Activated CD4-positive, alpha-beta T cell treated with anti-CD3 and anti-CD28 coated beads, Interleukin-2, amount 10 ng/mL, durations not matched to agents 24 days and 14 days (primary cell): ENCODE measurements at places on chromosomes 5 and 9. TPM values are rescaled to one million over a fixed set of nuclear protein-coding genes. Genes with fewer than 3 reads are reported as not detected.

DNA sequence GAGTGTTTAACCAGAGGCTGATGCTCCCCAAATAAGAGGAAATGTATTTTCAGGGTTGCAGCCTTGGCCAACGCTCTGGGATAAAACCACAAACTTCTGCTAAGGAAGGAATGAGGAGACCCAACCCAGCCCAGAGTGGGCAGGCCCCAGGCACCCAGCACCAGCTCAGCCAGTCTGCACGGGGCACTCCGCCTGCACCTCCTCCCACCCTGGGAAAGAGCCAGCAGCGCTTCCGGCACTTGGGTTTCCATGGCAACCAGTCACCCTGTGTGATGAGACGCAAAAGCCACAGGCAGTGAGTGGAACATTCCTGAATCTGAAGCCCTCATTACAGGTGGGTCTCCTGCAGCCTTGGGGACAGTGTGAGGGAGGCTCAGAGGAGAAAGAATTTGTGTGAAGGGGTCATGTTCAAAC, 85.2 kb upstream of the ZBTB43 start:
- DNase-seq, result peak; percentile 97
- peaks cover 24% of the 10 kb centered on the region for H3K27me3 ChIP-seq
- H3K36me3 ChIP-seq, result no peaks in the 10 kb centered on the region
- H3K4me3 ChIP-seq, result peak overlapping the region; percentile 59
- H3K27ac ChIP-seq, result peak overlapping the region; percentile 87

Gene PDE6A
- not detected in 2 replicates for total RNA-seq

DNA sequence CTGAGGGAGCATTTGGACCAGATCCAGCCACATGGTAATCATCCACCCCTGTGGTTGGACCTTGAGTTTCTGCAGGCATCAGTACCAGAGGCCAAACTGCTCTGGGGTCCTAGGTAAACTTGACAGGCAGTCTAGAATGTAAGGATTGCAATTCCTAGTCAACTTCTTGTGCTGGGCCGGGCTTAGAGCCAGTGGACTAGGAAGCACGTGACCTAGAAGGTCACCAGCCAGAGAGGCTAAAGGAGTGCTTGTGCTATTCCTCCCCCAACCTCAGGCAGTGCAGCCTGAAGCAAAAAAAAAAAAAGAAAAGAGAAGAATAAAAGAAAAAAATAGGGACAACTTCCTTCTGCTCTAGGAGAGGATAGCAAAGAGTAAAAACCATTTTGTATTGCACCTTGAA, 406.2 kb upstream of the FTMT start:
- no peaks in the 10 kb centered on the region for H3K27me3 ChIP-seq
- no peak overlapping the region for H3K27ac ChIP-seq
- DNase-seq, result no peak
- no peaks in the 10 kb centered on the region for H3K4me1 ChIP-seq

Gene SIMC1
- 36.3 and 37.0 TPM in 2 replicates for total RNA-seq

- DNase-seq, result no peak
- H3K27me3 ChIP-seq, result no peaks in the 10 kb centered on the region
These were observed 22.4 kb upstream of the MRNIP start for GRCh38 chr5:179880848-179881590.

Gene PRXL2C
- total RNA-seq, result 7.8 and 9.8 TPM in 2 replicates

Gene TCF7
- total RNA-seq, result 112 and 113 TPM in 2 replicates

Gene ENC1
- 1.2 and 2.0 TPM in 2 replicates for total RNA-seq

- H3K27ac ChIP-seq, result no peak overlapping the region
- H3K4me3 ChIP-seq, result no peak overlapping the region
- no peak for DNase-seq
- no peaks in the 10 kb centered on the region for H3K27me3 ChIP-seq
- H3K4me1 ChIP-seq, result no peaks in the 10 kb centered on the region
These were observed 394.5 kb downstream of the NFIB start for GRCh38 chr9:13919401-13919800.

GRCh38 chr5:2486373-2486772, 265.1 kb downstream of the IRX2 start:
- DNase-seq, result no peak
- H3K36me3 ChIP-seq, result no peaks in the 10 kb centered on the region
- no peak overlapping the region for H3K27ac ChIP-seq
- no peaks in the 10 kb centered on the region for H3K27me3 ChIP-seq

DNA sequence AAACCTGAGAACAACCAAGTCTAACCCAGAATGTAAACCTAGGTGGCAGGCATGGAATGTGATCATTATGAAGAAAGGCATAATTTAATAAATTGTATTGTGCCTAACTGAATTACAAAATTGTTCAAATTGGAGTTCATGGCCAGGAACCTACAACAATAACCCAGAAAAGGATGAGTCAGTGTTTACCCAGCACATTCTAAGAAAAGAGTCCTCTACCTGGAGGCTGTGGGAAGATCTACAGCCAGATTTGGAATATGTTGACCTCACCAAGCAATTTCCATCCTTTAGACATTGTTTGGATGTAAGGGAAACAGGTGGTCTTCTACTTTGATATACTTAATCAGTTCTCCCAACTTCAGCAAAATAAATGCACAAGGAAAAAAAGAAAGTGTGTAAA, 152.2 kb downstream of the TMEM161B start:
- peaks cover 1% of the 10 kb centered on the region for H3K27me3 ChIP-seq
- no peak for DNase-seq
- H3K27ac ChIP-seq, result no peak overlapping the region
- no peak overlapping the region for H3K4me3 ChIP-seq

DNA sequence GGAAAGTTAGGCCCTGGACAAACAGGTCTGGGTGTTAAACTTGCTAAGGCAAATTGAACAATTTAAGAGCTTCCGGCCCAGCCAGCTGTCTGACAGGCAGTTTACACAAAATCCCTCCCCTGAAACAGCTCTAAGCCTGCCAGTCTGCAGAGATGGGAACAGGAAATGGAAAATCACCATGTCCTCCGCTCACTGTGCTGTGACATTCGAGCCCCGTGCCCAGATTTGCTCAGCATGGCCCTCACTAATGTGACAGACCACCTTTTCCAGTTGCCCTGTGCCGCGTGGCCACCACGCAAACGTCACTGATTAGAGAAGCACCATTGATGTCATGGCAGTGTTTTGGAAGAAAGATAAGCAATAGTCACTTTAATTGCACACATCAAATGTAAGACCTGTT, 41.0 kb downstream of the CCNJL start:
- H3K4me1 ChIP-seq, result peaks cover 2% of the 10 kb centered on the region
- DNase-seq, result no peak
- H3K4me3 ChIP-seq, result no peak overlapping the region
- no peak overlapping the region for H3K27ac ChIP-seq
- H3K36me3 ChIP-seq, result no peaks in the 10 kb centered on the region

DNA sequence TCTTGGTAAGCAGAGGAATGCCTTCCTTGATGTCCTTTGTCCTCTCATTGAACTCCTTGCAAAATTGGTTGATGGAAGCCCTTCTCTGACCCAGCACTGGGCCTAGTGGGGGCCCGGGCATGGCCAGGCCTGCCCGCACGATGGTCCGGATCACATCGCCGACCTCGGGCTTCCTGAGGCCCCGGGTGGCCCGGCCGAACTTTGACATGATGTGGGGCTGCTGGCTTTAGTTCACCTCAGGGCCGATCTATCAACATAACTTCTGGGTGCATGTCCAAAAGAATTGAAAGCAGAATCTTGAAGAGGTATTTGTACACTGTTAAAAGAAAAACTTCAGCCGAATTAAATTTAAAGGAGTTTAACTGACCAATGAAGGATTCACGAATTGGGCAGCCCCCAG, 24.1 kb upstream of the GNPDA1 start:
- DNase-seq, result no peak
- H3K36me3 ChIP-seq, result no peaks in the 10 kb centered on the region
- no peak overlapping the region for H3K27ac ChIP-seq
- H3K4me3 ChIP-seq, result no peak overlapping the region
